Natural killer cell (primary cell): ENCODE measurements at places on chromosomes 3 and 15. TPM values are rescaled to one million over a fixed set of nuclear protein-coding genes. Genes with fewer than 3 reads are reported as not detected.

The ATOSA gene
- total RNA-seq, result 114 TPM

The MESP1 gene
- 0.45 TPM for total RNA-seq

The KIF23 gene
- total RNA-seq, result 1.9 TPM

The CFAP100 gene
- not detected for total RNA-seq

The GRIP2 gene
- total RNA-seq, result not detected

The DZIP1L gene
- total RNA-seq, result not detected

The LDHAL6B gene
- total RNA-seq, result not detected

The MAPK6 gene
- 36.2 TPM for total RNA-seq

The LTF gene
- total RNA-seq, result 1.1 TPM

The CIDEC gene
- total RNA-seq, result not detected

The TGM5 gene
- total RNA-seq, result not detected

The SCG5 gene
- total RNA-seq, result not detected

The PTH1R gene
- not detected for total RNA-seq

The PROK2 gene
- total RNA-seq, result 0.54 TPM

The FBXW12 gene
- total RNA-seq, result not detected

The RHOV gene
- total RNA-seq, result not detected

The ANKRD34C gene
- not detected for total RNA-seq

The SUCLG2 gene
- total RNA-seq, result 49.9 TPM

The COL7A1 gene
- 1.7 TPM for total RNA-seq

The SCN5A gene
- total RNA-seq, result not detected

The SLC15A2 gene
- 4.4 TPM for total RNA-seq

The MKRN2OS gene
- not detected for total RNA-seq

The PRKCD gene
- 60.0 TPM for total RNA-seq

The GOLGA8K gene
- 6.2 TPM for total RNA-seq

The LYSMD4 gene
- total RNA-seq, result 5.0 TPM
